ENCODE measurements at places on chromosomes 11 and 22. TPM values are rescaled to one million over a fixed set of nuclear protein-coding genes. Genes with fewer than 3 reads are reported as not detected.

The CLTCL1 gene
- total RNA-seq = 4.4 TPM

- no peak for DNase-seq
These were observed 242.3 kb upstream of the B3GAT1 start for GRCh38 chr11:134654161-134654915.

DNA sequence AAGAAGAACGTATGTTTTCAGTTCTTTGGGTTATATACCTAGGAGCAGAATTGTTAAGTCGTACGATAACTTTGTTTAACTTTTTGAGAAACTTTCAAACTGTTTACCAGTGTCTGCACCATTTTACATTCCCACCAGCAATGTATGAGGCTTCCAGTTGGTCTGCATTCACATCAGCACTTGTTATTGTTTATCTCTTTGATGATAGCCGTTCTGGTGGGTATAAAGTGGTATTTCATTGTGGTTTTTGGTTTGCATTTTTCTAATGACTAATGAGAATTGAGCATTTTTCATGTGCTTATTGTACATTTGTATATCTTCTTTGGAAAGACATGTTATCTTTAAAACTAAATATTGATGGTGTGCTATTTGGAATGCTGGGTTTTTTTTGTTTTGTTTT lies 59.8 kb downstream of the KDM2A start:
- DNase-seq = no peak

DNA sequence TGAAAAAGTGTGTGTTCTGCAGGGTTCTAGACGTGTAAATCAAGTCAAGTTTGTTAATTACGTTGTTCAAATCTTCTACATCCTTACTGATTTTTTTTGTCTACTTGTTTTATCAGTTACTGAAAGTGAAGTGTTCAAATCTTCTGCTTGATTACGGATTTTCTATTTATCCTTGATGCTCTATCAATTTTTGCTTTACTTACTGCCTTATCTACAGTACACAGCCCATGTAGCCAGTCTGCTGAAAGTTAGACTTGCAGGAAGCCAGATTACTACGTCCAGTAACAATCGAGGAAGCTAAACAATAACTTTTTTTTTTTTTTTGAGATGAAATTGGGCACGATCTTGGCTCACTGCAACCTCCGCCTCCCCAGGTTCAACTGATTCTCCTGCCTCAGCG lies 15.6 kb upstream of the C11orf24 start:
- DNase-seq = no peak

DNA sequence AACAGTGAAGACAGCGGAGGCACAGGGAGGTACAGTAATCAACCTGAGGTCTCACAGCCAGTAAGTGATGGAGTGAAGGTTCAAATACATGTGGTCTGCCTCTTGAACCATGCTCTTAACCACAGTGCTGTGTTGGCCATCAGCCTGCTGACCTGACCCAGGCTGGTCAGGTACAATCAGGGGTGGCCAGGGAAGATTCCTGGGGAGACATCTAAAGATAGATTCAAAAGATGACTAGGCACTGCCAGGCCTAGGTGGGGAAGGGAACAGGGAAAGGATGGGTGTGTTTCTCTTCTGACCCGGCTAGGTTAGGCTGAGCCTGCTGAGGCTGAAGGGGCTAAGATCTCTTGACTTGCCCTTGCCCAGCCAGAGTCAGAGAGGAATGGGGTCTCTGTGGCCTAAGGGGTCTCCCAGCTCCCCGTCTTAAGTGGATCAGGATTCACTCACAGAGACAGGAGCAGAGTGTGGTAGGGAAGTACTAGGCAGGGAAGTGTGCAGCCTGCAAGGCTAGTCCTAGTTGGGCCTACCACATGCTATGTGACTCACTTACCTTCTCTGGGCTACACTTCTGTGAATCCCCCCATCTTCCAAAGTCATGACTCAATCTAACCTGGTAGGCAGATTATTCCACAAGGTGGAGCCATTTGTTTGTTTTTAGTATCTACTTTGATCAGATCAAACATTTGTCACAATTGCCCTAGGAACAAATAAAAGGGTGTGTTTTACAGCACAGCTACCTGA lies 10.4 kb upstream of the SREBF2 start:
- no peak for DNase-seq

GRCh38 chr11:10484461-10485180 lies 29.6 kb downstream of the AMPD3 start:
- DNase-seq = no peak
